ENCODE measurements at places on chromosomes 2 and 18.

DNA sequence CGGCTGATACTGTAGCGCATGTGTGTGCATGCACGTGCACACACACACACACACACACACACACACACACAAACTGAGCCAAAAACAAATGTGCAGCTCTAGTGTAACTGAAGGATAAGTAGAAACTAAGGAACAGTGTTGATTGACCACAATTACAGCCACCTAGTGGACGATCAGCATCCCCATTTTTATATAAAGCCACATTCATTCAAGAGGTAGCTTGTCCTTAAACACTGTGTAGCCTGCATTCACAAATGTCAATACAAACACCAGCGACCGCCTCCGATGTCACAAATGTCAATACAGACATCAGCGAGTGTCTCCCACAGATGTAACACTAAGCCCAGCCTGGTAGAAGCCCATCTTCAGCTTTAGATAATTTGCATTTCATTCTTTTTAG, 167.4 kb downstream of the PTGR3 start:
- no peak for DNase-seq

DNA sequence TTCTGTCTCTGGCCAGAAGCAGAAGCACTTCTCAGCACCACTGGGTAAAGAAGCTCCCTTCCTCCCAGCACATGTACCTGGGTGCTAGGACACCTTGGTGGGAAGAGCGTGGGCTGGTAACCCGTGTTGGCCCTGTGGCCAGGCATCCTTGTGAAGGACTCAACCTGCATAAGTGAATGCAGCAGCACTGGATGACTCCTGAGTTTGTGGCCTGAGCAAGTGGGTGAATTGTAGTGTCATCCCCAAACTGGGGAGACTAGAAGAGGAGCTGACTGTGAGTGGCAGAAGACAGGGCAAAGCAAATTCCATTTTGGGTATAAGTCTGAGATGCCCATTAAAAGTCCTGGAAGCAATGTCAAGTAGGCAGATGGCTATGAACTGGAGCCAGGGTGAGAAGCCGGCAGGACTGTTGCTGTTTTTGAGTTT, 63.4 kb downstream of the STAT1 start:
- DNase-seq = no peak

GRCh38 chr2:101089419-101089818, 61.8 kb downstream of the TBC1D8 start:
- no peak for DNase-seq

DNA sequence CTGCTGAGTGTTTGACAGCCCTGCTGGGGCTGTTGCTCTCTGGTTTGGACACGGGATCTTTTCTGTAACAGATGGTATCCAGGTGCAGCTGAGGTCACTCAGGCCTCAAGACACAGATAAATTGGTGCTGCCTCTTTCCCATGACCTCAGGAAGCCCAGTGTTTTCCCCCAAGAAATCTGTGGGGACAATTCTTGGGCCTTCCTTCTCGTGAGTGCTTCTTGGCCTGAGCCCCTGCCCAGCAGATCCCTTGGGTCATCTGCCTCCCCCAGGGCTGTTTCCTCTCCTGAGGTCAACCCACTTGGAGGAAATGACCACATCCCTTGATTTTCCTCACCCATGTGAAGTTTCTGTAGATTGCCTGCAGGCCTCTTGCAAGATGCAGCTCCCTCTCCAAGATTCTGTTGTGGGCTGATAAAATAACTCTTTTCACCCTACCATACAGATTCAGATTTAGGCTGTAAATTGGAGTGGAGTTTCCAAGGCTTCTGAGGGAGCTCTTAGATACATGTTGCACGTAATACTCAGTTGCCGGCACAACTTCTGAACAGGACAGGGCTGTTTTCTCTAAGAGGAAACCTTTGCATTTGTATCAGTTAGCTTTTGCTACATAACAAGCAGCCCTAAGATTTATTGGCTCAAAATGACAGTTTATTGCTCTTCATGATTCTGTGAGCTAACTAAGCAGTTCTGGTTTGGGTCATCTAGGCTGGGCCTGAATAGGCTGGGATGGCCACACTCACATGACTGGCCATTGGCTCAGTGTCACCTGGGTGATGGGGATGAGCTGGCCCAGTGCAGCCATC, 13.1 kb downstream of the ZAP70 start:
- DNase-seq = no peak

DNA sequence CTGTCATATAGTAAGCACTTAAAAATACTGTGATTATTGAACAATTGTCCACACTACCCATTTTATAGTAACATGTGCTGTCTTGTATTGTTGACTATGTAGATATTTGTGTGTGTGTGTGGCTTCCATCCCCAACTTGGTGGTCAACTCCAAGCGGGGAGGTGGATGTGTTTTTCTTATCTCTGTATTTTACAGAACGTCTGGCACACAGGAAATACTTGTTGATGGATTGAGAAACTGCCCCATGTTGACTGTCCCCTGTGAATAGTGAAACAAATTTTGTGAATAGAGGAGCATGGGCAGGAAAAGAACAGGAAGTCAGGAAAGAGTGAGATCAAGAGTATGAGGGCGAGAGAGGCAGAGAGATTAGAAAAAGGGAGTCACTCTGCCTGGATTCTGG, 83.6 kb downstream of the CELF4 start:
- DNase-seq = no peak

All from hematopoietic multipotent progenitor cell treated with erythropoietin and hydrocortisone succinate and interleukin-3 and kit ligand, for 17 days (in vitro differentiated cells).